ENCODE measurements at places on chromosomes 12 and 14. TPM values are rescaled to one million over a fixed set of nuclear protein-coding genes. Genes with fewer than 3 reads are reported as not detected.

DNA sequence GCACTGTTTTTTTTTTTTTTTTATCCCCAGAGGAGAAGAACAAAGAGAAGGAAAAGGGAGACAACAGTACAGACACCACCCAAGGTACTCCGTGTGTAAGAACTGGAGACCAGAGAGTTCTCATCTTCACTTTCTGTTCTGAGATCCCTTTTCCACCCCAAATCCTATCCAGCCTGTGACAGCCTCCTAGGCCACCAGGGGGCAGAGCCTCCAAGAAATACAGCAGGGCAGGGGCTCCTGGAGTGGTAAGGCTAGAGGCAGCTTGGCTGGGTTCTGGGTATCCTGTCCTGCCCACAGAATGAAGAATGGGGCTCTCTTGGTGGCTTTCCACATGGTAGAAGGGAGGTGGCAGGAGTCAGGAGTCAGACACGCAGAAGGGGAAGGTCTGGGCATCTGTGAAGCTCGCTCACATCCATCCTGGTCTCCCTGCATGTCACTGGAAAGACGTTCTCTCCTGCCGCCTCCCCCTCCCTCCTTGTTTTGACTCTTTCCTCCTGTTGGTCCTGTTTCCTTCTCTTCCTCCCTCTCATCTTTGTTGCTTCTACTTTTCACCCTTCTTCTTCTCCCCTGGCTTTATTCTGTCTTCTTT lies 12.0 kb downstream of the CLSTN3 start:
- no peak for DNase-seq

Gene KRT4
- not detected for polyA plus RNA-seq

DNA sequence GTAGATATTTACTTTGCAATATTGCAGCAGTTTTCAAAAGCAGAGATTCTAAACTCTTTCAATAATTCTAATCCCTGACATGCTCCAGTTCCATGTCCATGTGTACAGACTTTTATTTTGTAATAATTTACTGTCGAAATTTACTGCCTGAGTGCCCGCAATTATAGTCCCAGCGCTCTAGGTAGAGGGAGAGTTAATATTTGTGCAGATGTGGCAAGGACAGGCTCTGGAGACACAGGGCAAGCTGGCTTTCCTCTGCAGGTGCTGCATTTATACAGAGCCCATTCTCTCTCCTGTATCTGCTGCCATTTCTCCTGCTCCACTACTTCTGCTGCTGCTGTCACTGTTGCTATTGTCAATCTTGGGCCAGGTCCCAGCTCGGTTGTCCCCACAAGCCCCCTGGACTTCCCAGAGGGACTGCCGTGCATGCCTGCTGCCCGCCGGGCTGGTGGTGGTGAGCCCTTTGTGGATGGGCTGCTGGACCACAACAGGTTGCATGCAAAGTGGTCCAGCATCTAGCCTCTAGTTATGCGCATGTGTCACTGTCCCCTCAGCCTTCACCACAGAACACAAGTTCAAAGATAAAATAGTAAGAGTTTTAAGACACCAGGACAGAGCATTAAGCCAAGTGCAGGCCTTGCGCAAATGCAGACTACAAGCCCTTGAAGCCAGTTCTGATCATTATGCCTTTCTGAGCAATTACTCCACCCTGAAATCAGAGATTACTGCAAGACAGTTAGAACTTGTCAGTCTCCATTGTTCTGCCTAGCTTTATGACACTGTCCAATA lies 40.8 kb upstream of the CSRP2 start:
- DNase-seq = no peak

DNA sequence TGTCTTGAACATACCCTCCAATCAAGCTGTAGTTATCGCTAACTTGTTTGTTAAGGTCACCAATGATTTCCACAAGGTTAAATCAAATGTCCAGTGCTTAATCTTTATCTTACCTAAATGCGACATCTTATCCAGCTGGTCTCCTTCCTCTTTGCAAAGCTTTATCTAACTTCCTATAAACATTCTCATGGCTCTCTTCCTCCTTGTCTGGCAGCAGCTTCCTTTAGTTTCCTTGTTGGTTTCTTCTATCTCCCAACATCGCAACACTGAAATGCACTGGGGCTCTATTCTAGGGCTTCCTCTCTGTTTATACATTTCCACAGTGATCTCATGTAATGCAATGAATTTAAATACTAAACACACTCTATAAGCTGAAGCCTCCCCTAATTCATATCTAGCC lies 28.7 kb downstream of the UBE2N start:
- no peak for DNase-seq

Gene RNASE7
- not detected for polyA plus RNA-seq

All from muscle of back (tissue), 13 donors.